ENCODE measurements at places on chromosomes 1 and 21.

- DNase-seq, result no peak
Observed at GRCh38 chr1:243745356-243745755, 104.7 kb downstream of the AKT3 start.

- DNase-seq, result no peak
Observed at GRCh38 chr1:104874044-104874443, 1124.3 kb downstream of the AMY1C start.

DNA sequence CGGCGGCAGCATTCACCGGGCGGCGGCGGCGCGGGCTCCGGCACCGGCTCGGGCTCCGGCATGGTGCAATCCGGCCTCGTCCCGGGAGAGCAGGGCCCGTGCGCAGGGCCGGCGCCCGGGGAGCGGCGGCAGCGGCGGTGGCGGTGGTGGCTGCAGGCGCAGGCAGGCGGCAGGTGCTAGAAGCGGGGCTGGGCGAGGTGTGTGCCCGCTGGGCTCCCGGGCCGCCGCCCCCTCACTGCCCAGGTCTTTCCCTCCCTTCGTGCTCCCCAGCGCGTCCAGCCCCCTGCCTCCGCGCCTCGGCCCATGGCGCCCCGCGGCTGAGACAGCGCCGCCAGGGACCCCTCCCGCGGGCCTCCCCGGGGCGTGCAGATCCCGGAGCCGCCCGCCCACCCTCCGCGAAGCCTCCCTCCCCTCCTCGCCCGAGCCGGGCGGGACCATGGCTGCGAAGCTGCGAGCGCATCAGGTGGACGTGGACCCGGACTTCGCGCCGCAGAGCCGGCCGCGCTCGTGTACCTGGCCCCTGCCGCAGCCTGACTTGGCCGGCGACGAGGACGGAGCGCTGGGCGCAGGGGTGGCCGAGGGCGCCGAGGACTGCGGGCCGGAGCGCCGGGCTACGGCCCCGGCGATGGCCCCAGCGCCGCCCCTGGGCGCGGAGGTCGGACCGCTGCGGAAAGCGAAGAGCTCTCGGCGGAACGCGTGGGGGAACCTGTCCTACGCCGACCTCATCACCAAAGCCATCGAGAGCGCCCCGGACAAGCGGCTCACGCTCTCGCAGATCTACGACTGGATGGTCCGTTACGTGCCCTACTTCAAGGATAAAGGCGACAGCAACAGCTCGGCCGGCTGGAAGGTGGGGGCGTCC is 492 bp downstream of the FOXO6 start:
- DNase-seq, result no peak

- DNase-seq, result no peak
Observed at GRCh38 chr1:50841791-50842387, 118.2 kb downstream of the FAF1 start.

DNA sequence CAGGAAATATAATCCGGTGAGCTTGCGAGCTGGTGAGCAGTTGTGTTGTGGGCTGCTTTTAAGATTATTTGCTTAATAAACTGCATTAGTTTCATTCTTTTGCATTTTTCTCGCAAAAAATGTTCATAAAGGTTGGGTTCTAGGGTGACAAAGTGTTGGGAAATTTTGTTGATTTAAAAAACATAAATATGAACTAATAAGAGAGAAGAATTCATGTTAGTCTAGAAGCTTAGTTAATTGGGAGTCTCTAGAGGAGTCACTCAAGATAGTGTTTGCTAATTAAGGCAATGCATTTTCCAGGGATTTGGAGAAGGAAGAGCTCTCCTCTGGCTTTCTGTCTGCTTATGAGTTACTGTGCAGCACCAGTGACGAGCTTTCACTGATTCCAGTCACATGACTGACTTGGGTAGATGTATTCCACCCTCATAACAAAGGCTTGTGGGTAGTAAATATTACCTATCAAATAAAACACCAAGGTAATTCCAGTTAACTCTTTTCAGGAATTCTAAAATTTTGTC is 417.0 kb downstream of the PTBP2 start:
- no peak for DNase-seq

- no peak for DNase-seq
Observed at GRCh38 chr1:15289251-15289651, 42.2 kb downstream of the FHAD1 start.

- DNase-seq, result peak; percentile 42
Observed at GRCh38 chr1:15244813-15245212, 2.2 kb upstream of the FHAD1 start.

DNA sequence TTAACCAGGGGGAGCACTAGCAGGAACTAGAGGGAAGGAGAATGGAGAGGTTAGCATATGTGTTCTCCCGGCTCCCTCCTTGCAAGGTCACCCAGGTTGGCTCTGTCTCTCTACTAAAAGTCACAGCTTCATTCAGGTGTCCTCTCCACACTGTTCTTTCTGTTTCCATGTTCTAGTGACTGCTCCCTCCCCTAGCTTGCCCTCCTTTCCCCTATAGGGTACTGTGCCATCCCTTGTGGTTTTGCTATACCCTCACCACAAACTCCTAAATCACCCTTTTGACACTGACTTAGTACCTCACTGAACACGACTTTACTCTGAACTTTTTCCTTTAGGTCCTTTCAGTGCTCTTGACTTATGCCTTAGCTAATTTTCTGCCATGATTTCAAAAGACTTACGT is 389.3 kb downstream of the ST6GALNAC3 start:
- DNase-seq, result no peak

- no peak for DNase-seq
Observed at GRCh38 chr21:42307106-42307505, 8.1 kb downstream of the TFF3 start.

GRCh38 chr1:212539737-212540430 is 68.7 kb upstream of the ATF3 start:
- no peak for DNase-seq

GRCh38 chr1:42973286-42973685 is 14.6 kb upstream of the SLC2A1 start:
- no peak for DNase-seq

DNA sequence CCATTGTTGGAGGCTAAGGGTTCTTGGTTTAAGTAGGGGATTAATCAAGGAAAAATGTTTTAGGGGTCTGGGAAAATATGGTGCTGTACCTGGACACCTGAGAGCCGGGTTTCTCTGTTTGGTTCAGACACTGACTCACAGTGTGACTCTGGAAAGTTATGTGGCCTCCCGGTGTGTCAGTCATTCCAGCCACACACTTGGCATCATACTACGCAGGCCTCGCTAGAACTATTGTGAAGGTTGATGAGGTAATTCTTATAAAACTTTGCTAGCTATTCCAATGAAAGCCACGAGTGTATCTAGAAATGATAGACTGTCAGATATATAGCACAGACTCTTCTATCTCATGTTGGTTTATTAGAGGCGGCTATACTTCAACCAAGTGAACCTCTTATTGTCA is 4.8 kb upstream of the CAMSAP2 start:
- no peak for DNase-seq

DNA sequence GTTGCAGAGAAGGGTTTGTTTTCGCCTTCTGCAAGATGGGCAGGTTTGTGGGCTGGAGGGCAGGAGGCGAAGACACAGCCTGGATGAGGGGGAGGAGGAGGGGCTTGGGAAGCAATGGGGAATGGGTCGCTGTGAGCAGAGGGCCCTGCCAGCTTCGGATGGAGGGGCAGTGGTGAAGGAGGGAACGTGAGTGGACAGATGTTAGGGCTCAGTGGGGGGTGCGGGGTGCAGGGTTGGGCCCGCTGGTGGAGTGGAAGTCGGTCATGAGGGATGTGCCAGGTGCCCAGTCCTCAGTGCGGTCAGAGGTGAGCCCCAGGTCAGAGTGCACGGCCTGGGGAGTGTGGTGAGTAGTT is 55.5 kb upstream of the ABCG1 start:
- DNase-seq, result no peak

Measured in vagina (tissue), 2 donors.